ENCODE measurements at places on chromosomes 16 and 17.

DNA sequence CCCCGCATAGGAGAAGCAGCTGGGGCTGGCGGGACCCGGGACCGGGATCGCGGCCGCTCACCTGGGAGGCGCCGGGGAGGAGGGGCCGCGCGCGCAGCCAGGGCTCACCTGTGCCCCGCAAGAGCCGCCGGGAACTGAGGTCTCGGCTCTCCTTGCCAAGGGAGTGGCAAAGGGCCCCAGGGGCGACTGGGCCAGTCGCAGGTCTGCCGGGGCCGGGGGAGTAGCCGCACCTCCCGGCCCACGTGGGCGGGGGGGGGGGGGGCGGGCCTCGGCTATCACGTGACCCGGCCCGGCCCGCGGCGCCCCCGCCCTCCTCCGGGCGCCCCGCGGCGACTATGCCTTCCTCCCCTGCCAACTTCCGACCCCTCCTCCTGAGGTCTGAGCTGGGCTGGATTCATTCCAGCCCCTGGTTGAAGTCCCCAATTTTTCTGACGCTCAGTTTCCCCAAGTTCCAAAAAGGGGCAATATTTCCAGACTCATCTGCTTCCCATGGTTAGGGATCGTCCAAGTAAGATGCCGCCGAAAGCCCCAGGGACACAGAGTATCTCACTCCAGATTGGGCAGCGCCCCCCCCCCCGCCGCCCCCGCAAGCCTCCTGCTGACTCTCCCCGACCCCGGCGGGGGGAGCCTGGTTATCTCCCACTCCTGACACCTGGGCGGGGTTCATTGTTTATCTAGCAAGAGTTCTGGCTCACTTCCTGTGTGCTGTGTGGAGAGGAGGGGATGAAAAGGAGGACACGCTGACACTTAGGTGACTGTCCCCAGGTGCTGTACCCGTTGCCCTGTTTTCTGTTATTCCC, at the start of gene TMC6:
Gene TMC6, minus strand, starts transcription at position 205 of the 800 bp plus-strand sequence. CDS start 1,923 bp downstream, outside the sequence.
- DNase-seq, result peak; percentile 69

DNA sequence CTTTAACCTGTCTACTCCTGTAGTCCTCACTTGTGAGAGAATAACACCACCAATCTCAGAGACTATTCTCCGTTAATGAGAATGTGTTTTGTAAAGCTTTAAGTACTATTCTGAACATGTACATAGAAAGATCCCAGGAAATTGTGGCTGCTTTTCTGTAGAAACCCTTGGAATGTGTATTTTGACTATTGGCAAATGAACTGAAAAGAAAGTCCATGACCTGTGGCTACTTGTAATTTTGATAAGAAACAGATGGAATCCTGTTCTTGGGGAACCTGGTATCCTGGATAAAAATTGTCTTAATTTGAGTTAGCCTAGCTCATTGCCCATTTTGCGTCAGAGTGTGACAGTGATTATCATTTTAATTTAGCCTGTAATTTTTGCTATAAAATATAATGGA, 9.1 kb downstream of the CTCF start:
- DNase-seq, result no peak

DNA sequence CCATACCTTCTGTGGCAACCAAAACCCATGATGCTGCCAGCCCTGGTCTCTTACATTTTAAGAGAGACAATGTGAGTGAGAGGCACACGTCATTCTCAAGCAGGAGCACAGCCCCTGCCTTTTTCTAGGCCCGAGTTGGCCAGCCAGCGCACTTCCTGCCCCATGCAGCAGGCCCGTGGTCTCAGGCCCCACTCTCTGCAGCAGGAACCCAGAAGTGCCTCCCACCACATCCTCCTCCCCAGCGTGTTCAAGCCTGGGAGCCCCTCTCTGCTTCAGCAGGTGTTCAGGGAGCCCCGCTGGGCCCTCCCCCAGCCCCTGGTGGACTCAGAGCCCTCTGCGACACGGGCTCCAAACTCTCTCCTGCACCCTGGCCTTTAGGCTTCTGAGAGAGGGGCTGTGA, 30.5 kb downstream of the ITGAE start:
- no peak for DNase-seq

DNA sequence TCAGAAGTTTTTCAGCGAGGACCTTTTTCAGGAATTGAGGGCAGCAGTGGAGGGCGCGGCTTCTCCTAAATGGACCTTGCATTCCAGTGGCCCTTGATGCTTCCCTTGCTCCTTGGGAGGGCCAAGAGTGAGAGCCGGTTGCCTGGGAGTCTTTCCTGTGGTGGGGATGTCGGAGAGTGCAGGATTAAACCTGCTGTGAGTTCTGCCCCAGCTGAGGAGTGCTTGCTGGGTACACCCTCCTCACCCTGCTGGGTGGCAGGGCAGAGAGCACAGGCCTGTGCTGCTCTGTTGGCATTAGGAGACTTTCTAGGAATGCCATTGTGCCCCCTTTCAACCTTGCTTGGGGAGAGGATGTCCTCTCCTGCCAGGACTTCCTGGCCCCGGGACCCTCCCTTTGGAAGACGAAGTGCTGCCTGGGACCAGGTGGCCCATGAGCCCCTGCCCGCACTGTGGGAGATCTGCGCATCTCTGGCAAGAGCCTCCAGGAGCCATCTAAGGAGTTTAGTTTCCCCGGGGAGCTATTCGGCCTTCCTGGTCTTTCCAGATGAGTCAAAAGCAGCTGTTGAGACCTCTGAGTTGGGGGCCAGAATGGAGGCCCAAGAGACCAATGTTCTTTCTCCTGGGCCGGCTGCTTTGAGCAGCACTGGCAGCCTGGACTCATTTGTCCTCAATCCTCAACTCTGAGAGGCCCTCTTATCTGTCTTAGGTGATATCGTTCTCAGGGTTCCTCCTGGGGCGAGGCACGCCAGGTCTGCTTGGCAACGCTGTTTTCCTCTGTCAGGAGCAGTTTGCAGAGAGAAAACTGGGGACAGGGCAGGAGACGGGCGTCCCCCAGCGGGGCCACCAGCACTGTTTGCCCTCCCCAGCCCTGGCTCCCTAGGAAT, 5.6 kb downstream of the LLGL2 start:
- DNase-seq, result no peak

DNA sequence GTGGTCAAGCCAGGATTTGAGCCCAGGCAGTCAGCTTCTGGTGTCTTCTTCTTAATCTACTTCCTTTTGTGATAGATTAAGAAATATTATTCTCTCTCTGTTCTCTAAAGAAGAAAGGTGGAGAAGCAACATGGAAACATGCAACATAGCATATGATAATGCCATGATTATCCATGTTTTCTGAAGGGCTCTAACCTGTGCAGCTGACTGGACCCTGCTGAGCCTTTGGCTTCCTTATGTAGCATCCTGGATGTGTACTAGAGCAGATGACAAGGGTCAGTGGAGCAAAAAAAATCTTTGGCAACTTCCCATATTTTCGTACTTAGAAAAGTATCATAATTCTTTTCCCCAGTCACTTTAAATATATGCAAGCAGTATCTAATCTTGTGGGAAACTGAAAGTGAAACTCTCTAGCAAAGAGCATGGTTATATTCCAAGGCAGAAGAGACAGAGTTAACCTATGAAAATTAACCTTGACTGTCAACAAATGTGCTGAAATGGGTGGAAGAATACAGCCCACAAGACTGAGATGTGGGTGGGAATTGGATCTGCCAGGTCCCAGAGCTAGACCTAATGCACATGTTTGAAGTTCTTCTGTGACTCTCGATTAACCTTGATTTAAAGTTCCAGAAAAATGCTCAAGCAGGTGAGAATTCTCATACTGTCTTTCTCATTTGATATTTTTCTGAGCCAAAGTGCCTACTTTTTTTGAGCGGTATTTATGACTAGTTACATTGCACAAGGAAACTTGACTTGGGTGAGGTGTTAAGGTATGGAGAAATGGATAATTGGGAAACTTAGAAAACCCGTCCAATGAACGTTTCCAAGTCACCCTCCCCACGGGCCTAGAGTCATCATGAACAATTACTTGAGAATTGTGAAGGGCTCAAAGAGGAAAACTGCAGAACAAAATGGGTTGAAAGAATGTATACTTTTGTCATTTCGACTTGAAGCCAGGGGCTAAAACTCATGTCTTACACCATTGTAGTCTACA, 248.6 kb downstream of the FTO start:
- no peak for DNase-seq

DNA sequence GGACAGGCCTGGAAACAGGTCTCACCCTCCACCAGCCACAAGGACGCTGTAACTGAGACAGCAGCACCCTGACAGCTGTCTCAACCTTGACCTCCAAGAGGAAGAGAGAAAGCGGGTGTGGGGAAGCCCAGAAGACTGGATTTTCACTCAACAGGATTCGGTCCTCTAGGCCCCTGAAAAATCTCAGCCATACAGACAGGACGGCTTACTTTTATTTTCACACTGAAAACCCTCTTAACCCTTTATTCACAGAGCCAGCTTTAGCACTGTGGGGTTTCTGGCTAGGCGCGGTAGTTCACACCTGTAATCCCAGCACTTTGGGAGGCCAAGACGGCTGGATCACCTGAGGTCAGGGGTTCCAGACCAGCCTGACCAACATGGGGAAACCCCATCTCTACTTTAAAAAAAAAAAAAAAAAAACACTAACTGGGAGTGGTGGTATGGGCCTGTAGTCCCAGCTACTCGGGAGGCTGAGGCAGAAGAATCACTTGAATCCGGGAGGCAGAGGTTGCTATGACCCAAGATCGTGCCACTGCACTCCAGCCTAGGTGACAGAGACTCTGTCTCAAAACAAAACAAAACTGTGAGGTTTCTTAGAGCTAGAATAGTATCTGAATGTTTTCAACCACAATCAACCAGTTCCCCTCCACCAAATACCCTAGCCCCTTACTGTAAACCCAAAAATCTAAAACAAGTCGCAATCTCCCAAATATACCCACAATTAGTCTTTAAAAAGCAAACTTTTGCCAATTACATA, 5.3 kb downstream of the ANKRD11 start:
- DNase-seq, result no peak

- no peak for DNase-seq
These were observed 102.7 kb upstream of the NOL11 start for GRCh38 chr17:67615011-67615561.

- no peak for DNase-seq
These were observed 221.1 kb upstream of the HSBP1 start for GRCh38 chr16:83586461-83587200.

- no peak for DNase-seq
These were observed 1.6 kb downstream of the FAM20A start for GRCh38 chr17:68599552-68600066.

DNA sequence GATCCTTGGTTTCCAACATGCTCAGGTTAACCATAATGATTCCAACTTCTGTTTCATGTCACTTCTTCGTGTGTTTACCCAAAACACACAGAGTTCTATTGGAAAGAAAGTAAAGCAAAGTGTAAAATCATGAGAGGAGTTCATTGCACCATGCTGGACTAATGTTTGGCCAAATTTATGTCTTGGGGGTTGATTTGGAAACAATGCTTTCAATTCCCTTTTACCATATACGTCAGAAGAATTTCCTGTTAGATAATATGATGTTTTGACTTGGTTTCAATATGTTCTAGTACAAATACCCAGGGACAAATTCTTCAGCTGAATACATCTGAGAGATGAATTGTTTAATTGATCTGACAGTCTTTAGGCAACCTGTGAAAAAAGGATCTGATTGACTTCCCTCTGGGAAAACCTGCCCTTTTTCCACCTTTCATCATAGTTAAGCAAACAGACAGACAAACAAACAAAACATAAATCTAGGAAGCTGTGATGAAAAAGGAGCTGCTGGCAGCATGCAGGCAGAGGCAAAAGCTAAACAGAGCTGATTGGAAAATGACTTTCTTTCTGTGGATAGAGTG, 26.0 kb upstream of the MPHOSPH6 start:
- DNase-seq, result no peak

- DNase-seq, result no peak
These were observed 172.2 kb downstream of the ANKFN1 start for GRCh38 chr17:56325313-56326000.

GRCh38 chr17:3636154-3636907, at the start of the genes CTNS and SHPK:
Gene CTNS, plus strand, starts transcription at chr17:3636760. Its CDS starts 3,447 bp downstream, at chr17:3640207.
Gene SHPK, minus strand, starts transcription at chr17:3636250. Its CDS starts 31 bp downstream, at chr17:3636219.
- DNase-seq, result peak; percentile 93

DNA sequence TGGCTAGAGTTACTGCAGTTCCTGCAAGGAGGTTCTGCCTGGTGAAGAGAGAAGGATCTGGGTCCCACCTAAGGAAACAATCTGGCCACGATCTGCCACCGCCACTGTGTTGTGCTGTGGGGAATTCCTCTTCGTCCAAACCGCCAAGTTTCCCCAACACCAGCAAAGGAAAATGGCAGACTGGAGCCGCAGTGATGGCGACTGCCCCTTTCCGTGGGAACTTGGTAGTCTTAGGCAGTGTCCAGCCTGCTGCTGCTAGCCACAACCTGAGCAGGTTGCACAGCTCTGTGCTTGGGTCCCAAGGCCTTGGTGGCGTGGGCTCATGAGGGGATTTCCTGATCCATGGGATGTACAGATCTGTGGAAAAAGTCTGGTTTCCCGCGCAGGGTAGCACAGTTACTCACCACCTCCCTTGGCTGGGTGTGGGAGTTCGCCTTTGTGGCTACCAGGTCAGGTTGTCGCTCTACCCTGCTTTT, 28.6 kb downstream of the NFATC3 start:
- DNase-seq, result no peak

- DNase-seq, result no peak
These were observed 100.9 kb downstream of the TOX3 start for GRCh38 chr16:52446080-52446479.

DNA sequence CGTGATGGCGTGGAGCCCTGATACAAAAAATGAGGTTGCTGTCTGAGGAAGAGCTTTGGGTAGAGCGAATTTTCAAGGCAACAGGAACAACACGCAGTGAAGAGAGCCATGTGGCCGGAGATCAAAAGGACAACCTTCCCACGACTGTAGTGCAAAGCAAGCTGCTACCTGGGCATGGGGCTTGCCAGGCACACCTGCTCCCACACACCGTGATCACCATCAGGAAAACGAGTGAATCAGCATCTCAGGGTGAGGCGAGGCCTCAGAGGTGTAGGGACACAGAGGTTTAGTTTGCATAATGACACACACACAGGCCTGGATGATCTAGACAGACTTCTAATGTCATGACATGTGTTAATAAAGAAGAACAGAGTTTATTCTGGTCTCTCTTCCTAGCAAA, 65.7 kb downstream of the PARN start:
- DNase-seq, result peak; percentile 27

DNA sequence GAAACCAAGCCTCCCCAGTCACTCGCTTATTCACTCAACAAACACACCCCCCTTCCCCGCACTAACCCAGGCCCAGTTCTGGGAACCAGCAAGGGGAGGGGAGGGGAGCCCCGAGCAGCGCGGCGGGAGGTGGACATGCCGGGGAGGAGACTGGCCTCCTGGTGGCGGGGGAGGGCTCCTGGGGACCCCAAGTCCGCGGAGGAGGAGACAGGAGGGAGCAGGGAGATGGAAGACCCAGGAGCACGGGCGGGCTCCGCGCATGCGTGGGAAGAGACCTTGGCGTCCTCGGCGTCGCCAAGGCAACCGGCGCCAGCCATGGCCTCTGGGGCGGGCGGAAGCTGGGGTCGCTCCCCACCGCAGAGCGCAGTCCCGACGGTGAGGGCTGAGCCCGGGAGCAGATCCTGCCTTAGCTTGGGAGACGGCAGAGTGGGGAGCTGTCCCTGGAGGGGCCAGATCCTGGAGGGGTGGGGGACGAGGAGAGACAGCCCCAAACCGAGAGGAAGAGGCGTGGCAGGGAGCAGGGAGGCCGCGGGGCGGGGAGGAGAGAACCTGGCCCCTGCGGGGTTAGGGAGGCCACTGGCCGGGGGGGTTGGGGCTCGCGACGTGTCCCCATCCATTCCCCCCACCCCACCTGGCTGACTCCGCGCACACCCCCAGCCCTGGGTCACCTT, at the start of gene PRR29:
Gene PRR29, plus strand, starts transcription at position 302 of the 671 bp plus-strand sequence. Its CDS starts 14 bp downstream, at position 316.
- DNase-seq, result peak; percentile 53
